Activated CD8-positive, alpha-beta memory T cell treated with anti-CD3 and anti-CD28 coated beads for 1 hour (primary cell): ENCODE measurements at places on chromosomes 3 and 15.

- DNase-seq, result no peak
Measured at GRCh38 chr3:143060906-143061305, 58.7 kb upstream of the CHST2 start.

DNA sequence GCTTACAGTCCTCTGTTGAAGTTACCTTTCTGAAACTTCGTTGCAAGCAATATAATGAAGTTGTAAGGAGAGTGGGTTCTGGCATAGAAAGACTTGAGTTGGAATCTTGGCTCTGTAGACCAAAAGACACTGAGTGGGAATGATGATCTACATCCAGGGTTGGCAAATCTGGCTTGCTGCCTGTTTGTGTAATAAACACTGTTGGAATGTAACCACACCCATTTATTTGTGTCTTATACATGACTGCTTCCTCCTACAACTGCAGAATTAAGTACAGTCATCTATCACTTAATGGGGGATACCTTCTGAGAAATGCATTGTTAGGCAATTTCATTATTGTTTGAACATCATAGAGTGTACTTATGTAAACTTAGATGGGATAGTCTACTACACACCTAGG is 178.4 kb upstream of the SUCLG2 start:
- no peak for DNase-seq

- no peak for DNase-seq
Measured at GRCh38 chr3:11755276-11755675, 91.4 kb downstream of the TAMM41 start.

DNA sequence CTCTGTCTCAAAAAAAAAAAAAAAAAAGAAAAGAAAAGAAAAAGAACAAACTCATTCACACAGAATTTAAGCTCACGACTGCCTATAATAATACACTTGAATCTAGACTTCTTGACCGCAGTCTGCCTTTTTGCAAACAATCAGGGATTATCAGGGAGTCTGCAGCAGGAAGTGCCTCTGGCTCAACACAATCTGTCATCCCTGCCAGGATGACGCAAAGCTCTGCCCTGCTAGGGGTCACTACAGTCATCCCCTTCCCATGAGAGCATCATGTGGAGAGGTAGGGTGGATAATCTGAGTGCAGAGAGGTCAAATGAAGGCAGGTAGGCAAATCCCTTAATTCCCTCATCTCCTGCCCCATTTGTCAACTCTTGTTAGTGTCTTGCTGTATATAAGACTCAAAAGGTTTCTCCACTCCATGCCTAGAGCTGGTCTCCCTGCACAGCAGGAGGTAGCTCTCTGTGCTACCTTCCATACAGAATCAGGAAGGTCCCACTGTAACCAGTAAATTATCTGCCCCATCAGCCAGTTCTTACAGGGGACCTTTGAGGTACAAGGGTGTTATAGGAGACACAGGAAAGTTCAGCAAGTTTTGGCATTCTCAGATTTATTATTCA is 4.2 kb downstream of the UBAP1L start:
- no peak for DNase-seq

- DNase-seq, result no peak
Measured at GRCh38 chr15:62899090-62899493, 143.5 kb upstream of the TPM1 start.

- no peak for DNase-seq
Measured at GRCh38 chr15:57340682-57341259, 35.5 kb upstream of the CGNL1 start.

DNA sequence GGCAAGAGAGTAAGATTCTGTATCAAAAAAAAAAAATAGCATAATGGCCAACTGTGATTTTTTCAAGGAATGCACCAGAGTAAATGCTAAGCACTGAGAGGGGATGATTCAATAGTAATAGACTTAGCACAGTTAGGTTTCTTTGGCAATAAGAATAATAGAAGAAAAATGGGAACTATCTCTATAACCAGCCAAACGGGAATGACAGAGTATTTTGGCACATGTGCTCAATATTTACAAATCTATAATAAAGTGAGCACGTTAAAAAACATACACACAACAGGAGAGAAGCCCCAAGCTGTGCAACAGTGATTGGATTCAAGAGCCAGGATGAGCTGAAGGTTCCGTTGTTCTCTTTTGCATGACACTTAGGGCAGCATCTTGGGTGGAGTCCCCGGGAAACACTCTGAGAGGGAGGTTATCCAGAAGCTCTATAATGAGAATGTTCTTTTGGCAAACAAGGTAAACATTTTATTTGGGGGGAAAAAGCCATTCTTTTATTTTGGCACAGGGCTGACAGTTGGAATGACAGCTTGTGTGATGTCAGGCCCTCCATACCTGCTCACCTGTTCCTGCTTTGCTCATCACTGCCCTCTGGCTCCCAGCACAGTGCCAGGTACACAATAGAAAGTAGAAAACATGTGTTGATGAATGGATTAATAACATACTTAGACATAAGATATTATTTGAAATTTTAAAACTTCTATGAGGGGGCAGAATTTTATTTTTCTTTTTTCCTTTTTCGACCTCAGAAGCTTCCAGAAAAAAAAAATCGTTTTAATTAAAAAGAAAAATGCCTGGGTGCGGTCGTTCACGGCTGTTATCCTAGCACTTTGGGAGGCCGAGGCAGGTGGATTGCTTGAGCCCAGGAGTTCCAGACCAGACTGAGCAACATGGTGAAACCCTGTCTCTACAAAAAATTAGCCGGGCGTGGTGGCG is 44.0 kb upstream of the MUC4 start:
- DNase-seq, result no peak

DNA sequence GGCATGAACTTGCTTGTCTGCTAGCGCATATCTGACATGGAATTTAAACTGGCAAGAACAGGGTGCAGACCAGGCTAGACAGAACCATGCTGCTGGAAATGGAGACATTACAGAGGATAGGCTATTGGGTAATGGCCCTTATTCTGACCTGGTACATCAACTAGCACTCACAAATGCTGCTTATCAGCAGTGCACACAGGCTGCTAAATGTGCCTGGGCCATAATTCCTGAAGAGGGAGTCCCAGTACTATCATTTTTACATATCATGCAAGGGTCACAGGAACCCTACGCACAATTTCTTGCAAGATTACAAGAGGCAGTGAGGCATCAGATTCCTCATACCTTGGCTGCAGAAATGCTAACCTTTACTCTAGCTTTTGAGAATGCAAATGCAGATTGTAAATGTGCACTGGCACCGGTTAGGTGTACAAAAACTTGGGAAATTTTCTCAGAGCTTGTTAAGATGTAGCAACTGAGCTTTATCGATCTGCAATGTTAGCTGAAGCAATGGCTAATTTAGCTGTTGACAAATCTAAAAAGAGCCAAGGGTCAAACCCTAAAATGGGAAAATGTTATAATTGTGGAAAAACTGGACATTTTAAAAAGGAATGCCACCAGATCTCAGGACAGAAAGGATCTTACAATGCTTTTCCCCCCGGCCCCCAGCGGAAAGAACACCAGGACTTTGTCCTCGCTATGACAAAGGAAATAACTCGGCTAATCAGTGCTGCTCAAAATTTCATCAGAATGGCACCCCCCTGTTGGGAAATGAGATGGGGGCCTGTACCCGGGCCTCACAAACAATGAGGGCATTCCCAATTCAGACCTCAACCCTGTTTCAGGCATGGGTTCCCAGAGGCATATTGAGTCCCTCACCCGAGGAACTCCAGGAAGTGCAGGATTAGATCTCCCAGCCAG is 21.1 kb downstream of the CCRL2 start:
- DNase-seq, result no peak

DNA sequence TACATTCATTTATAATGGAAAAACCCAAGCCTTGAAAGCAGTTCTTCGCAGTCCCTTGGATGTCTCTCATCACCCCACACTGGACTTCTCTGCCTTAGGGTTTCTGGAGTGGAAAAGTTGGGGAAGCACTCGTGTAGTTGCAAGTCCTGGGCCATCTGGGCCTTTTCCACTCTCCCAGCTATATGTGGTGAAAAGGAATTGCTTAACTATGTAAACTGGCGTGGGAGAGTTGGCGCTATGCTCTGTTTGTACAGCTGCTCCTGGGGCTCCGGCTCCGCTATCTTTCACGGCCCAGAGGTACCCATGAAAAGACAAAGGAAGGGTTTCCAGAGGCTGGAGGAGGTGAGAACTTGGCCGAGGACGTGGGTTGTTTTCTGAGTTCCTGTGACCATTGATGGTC is 81.1 kb upstream of the MYZAP start:
- DNase-seq, result no peak

- DNase-seq, result no peak
Measured at GRCh38 chr3:70488816-70489215, 176.4 kb upstream of the MDFIC2 start.

DNA sequence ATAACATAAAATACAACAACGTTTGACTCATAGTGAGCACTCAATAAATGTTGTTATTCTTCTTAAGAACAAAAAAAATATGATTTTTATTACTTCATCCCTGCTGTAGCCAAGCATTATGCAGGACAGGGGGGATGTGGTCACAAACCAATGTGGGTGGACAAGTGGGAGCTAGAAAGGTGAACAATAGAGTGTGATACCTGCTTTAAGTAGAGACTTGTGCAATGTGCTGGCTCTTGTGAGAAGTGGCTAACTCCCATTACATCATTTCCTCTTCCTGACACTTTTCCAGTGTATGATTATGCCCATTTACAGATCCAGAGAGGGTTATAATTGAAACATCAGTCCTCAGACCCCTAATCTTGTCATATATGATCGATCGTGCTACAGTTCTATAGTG is 193.6 kb downstream of the UBE2E2 start:
- DNase-seq, result no peak

GRCh38 chr3:86740751-86741150 is 250.2 kb downstream of the VGLL3 start:
- DNase-seq, result no peak

- DNase-seq, result no peak
Measured at GRCh38 chr3:66609660-66610561, 109.1 kb upstream of the LRIG1 start.

GRCh38 chr3:190534986-190535385 is 21.1 kb downstream of the IL1RAP start:
- DNase-seq, result no peak

- DNase-seq, result no peak
Measured at GRCh38 chr3:39133093-39133490, 20.3 kb downstream of the CSRNP1 start.

DNA sequence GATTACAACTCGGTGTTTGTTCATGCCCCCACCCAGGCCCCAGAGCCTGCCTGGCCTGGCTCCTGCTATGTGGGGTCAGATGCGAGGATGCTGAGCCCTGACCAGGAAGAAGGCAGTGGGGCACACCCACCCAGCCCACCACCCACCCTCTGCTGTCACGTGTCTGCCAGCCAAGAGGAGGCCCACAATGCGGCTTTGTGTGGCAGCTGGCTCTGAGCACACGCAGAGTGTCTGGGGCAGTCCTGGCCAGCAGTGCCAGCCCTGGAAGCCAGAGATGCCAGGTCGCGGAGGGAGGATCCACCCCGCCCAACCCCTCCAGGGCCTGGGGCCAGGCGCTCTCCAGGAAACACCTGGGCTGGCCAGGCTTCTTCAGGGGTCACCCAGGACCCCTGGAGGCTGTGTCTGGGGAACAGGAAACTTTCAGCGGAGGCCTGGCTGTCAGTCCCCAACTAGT is 26.4 kb upstream of the KLF13 start:
- no peak for DNase-seq

GRCh38 chr3:179720196-179720595 is 67.4 kb downstream of the USP13 start:
- DNase-seq, result no peak

- no peak for DNase-seq
Measured at GRCh38 chr3:122074621-122075265, 19.6 kb downstream of the CD86 start.

- DNase-seq, result no peak
Measured at GRCh38 chr3:97009427-97010019, 195.1 kb downstream of the EPHA6 start.

DNA sequence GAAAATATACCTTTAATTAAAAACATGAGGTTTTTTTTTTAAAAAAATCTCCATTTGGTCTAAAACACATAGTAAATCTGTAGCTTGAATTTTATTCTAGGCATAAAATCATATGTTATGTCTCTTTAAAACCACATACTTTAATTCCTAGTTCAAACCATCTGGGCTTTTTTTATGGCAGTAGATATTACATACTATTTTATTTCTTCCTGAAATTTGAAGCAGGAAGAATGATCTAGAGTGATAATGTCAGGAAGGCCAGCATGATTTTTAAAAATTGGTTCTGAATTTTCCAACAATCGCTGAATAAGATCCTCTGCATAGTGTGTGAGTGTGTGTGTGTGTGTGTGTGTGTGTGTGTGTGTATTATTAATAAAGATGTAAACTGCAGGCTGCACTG is 420.3 kb downstream of the NAALADL2 start:
- DNase-seq, result no peak

DNA sequence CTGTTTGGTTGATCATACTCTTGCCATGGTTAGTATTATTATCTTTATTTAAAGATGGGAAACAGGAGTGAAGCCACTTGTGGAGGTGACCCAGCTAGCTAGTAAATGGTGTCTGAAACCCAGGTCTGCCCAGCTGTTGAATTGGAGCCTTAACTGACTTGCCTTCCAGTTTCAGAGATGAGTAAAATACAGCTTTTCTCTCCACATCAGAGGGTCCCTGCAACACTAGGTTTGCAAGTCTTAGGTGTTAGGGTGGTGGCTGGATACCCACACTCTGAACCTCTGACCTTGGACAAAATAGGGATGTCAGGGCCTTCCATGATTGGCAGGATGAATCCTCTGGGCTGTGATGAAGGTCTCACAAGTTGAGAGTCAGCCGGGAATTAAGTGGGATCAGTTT is 4.1 kb downstream of the FLNB start:
- DNase-seq, result no peak

GRCh38 chr3:4972652-4973643 is 6.3 kb upstream of the BHLHE40 start:
- DNase-seq, result no peak

- DNase-seq, result no peak
Measured at GRCh38 chr3:116299646-116300081, 145.6 kb downstream of the LSAMP start.

DNA sequence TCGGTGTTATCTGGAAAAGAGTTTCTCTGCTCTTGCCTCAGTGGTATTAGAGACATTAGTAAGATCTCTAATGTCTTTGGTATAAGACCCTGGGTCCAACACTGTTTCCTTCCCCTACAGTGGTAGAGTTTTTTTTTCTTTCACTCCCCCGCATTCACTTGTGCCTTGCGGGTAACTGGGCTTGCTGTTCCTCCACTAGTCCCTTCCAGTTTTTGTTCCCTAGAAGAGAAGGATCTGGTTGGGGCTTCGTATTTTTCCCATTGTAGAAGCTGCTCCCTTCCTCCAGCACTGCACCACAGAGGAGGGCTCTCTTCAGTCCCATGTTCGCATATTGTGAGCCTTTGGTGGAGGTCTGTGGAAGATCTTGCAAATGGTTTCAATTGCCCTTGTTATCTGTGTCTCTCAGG is 13.7 kb downstream of the CTDSPL2 start:
- DNase-seq, result no peak
